Adrenal gland (tissue), 19 donors: ENCODE measurements at places on chromosomes 7 and 10. TPM values are rescaled to one million over a fixed set of nuclear protein-coding genes. Genes with fewer than 3 reads are reported as not detected.

The PRSS37 gene
- not detected for total RNA-seq

The TBX20 gene
- total RNA-seq: not detected

The SPDYE1 gene
- total RNA-seq: not detected

The MYOZ1 gene
- 0.26 TPM for total RNA-seq

- no peak overlapping the region for H3K4me3 ChIP-seq
- no peaks in the 10 kb centered on the region for H3K27me3 ChIP-seq
- H3K27ac ChIP-seq: no peak overlapping the region
- no peaks in the 10 kb centered on the region for H3K36me3 ChIP-seq
- DNase-seq: no peak
Measured at GRCh38 chr10:48300556-48300955, 5.9 kb upstream of the MAPK8 start.

GRCh38 chr7:99272476-99273045 is at the start of gene MYH16:
TSS of gene MYH16 (plus strand) at chr7:99272839.
- no peak within 1 kb of the TSS for H3K4me3 ChIP-seq
- no peaks in the 10 kb centered on the region for H3K36me3 ChIP-seq
- no peak within 1 kb of the TSS for H3K27ac ChIP-seq
- DNase-seq: no peak
- H3K27me3 ChIP-seq: no peaks in the 10 kb centered on the region
- H3K4me1 ChIP-seq: no peaks in the 10 kb centered on the region

DNA sequence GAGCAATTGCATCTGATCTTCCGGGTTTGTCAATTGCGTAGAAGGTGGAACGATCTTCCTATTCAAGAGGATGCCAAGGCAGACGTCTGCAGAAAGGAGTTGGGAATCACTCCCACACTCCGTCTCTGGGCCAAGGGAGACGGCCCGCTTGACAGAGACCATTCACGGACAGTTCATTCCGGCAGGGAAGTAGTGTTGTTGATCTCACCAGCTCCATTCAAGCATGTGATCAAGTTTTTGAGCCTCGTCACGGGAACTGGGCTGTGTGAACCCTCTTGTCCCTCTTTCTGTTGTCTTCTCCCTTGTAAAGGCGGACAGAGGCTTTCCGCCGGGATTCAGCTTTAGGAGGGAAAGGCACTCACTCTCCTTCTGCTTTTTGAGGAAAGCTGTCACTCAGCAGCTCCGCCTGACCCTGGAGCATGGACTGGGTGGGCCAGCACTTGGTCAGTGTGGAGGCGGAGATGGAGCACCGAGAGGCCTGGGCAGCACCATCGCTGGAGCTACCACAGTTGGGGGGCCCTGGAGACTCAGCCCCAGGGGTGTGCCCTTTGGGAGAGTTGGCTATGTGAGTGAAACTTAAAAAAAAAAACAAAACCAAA is 44.9 kb downstream of the SPDYE5 start:
- no peaks in the 10 kb centered on the region for H3K27me3 ChIP-seq
- H3K36me3 ChIP-seq: peaks cover 48% of the 10 kb centered on the region
- H3K27ac ChIP-seq: no peak overlapping the region
- DNase-seq: no peak

GRCh38 chr7:80618096-80618495 is 20.3 kb upstream of the CD36 start:
- peaks cover 44% of the 10 kb centered on the region for H3K4me1 ChIP-seq
- peak overlapping the region; percentile 58 for H3K27ac ChIP-seq

GRCh38 chr10:104327745-104328645 is 10.3 kb downstream of the ITPRIP start:
- peak overlapping the region; percentile 34 for H3K27ac ChIP-seq
- no peaks in the 10 kb centered on the region for H3K36me3 ChIP-seq
- H3K4me1 ChIP-seq: peaks cover 60% of the 10 kb centered on the region
- no peaks in the 10 kb centered on the region for H3K27me3 ChIP-seq
- DNase-seq: no peak

DNA sequence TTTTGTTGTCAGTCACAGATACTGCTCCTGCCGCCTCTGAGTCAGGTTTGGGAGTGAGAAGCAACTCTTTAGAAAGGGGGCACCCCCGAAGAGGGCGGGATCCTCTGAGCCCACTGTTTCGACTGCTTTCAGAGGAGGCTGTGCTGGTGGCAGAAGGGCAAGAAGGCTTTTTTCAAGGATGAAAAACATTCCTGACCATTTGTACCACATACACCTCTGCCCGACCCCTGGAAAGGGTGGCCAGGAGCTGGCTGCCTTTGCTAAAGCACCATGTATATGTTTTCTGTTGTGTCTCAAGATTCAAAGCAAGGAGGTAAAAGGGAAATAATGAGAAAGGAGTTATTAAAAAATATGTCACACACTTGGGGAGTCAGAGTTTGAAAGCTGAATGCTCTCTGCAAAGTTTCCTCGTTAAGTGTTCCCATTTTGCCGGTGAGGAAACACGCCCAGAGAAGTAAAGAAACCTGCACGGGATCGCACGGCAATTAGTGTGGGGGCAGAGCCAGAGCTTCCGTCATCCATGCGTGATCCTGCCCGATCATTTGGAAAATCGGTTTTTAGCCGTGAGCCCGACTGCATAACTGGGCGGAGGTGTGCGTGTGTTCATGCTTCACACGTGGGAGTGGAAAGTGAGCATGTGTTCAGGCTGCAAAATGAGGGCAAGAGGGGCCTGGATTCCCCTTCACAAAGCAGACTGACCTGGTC is 163.2 kb downstream of the ADAM12 start:
- no peak for DNase-seq
- no peak overlapping the region for H3K4me3 ChIP-seq

- DNase-seq: no peak
- H3K4me1 ChIP-seq: no peaks in the 10 kb centered on the region
- no peak overlapping the region for H3K4me3 ChIP-seq
- no peaks in the 10 kb centered on the region for H3K36me3 ChIP-seq
Measured at GRCh38 chr7:22660732-22661131, 66.3 kb upstream of the IL6 start.

GRCh38 chr7:24963218-24963617 is 16.8 kb downstream of the OSBPL3 start:
- no peaks in the 10 kb centered on the region for H3K4me1 ChIP-seq
- DNase-seq: peak; percentile 52
- no peaks in the 10 kb centered on the region for H3K36me3 ChIP-seq
- H3K27ac ChIP-seq: no peak overlapping the region

DNA sequence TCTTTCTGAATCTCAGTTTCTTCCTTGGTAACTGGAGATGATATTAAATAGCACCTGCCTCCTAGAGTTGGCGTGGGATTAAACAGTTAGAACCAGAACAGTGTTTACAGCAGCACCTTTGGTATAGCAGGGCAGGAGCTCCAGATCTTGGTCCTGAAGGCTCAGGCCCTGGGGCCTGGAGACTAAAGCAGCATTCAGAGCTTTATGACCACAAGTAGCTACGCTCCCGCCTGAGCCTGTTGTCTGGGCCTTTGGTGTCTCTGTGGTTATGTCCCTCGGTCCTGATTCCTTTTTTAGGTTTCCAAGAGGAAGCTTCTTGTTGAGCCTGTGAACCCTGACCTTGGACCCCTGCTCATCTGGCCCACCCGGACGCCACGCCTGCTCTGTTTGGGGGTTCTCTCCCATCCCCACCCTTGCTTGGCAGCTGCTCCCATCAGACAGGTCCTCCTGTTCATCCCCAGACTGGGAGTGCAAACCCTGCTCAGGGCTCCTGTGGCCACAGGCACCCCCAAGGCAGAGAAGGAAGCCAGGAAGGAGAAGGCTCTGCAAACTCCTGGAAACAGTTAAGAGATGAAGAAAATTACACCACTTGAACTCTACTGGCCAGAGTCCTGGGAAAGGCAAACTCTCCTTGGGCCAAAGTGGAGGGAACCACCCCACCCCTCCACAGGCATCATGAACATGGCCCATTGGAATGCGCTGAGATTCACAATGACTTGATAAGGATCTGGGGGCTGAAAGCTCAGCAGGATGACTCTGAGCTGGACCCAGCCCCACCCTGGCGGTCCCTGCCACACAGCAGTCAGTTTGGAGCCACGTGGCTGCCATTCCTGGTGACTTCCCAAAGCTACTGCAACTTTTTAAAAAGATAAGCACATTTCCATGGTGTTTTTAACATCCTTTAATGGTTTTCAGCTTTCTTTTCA is 50.1 kb upstream of the TMEM72 start:
- no peak overlapping the region for H3K4me3 ChIP-seq
- DNase-seq: no peak
- H3K36me3 ChIP-seq: no peaks in the 10 kb centered on the region
